Stimulated activated CD4-positive, alpha-beta T cell treated with anti-CD3 and anti-CD28 coated beads, Interleukin-1b, Interleukin-23, amount 100 ng/mL, for 4 hours (primary cell): ENCODE measurements at places on chromosomes 12 and 14.

DNA sequence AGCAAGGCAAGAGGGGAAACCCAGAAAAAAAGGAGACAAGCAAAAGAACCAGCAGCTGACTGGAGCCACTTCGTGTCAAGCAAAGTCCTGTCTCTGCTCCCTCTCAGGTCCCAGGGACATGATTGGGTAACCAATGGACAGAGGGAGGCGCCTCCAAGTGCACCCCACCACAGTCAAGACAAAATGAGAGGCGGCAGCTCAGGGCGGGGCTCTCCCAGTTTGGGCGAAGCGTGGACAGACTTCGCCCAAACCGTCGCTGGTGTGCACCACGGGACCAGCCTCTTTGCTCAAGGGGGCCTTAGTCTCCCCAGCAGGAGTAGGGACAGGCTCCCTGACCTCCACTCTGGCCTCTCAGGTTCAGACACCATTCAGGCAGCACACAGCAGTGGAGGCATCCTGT is 1.5 kb upstream of the BEGAIN start:
- no peak for DNase-seq

GRCh38 chr12:105783983-105784947 is 354.5 kb downstream of the NUAK1 start:
- DNase-seq, result no peak

- no peak for DNase-seq
These were observed 135.3 kb downstream of the BTG1 start for GRCh38 chr12:92010368-92010767.

DNA sequence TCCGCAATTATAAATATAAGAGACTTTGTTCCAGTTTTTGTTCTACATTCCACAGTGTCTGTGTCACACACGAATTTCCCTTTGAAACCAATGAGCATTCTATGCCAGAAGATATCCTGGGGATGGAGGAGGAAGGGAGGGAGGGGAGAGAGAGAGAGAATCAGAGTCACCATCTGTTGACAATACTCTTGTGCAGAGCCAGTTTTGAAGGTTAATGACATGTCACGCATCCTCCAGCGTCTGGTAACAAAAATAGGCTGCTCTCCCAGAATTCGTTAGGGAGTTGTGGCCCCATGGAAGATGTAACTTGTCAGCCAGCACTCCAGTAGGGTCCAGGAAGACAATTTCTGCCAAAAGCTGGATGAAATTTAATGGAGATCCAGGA is 213.5 kb upstream of the KRR1 start:
- DNase-seq, result no peak

- no peak for DNase-seq
These were observed 10.3 kb upstream of the SERPINA3 start for GRCh38 chr14:94601884-94602391.

DNA sequence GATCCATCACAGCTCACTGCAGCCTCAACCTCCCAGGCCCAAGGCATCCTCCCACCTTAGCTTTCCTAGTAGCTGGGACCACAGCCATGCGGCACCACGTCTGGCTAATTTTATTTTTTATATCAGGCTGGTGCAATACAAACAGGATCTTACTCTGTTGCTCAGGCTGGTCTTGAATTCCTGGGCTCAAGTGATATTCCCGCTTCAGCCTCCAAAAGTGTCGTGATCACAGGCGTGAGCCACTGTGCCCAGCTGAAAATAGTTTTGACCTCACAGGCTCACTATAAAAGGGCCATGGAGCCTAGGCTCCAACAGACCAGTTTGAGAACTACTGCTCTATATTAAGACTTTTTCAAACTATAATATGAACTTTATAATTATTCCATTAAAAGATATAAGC is 37.3 kb downstream of the SNX6 start:
- DNase-seq, result no peak

DNA sequence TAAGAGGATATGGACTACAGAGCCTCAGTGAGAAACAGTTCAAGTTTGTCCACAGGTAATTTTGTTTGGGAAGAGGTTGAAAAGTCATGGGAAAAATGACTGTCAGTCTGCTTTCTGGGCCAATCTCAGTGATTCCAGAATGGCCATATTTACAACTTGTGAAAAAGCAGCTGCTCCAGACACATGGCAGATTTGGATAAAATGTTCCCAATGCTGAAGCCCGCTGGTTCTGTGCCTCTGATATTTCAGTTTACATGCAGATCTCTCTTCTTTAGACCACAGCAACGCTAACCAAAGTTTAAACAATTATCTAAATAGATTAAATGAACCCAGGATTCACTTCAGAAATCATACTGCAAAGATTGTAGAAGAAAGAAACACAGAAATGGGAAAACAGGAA is 222.8 kb downstream of the SOX5 start:
- no peak for DNase-seq

DNA sequence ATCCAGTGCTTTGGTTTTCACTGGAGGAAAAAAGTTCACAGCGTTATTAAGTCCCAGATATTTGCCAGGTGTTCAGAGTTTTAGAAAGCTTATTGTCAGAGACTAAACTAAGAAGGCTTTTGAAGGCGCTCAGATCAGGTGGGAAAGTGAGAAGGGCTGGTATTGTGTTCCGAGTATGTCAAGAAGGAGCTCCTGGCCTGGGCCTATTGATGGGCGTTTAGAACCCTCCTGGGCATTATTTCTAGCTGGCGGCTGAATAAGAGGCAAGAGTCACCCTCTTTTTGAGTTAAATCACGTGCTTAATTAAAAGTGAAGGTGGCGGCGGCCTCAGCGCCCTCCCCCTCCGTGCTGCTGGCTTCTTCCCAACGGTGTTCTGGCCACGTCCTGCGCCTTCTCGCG is 20.9 kb upstream of the GNS start:
- DNase-seq, result no peak

GRCh38 chr12:50224026-50224692 is 57.0 kb upstream of the CERS5 start:
- DNase-seq, result no peak

- DNase-seq, result no peak
These were observed 732 bp downstream of the SLC25A29 start for GRCh38 chr14:100305324-100306100.
